ENCODE measurements at places on chromosomes 12 and 14. TPM values are rescaled to one million over a fixed set of nuclear protein-coding genes. Genes with fewer than 3 reads are reported as not detected.
A peak's percentile ranks its signal among the peaks of the same experiment; 100 is the strongest.

DNA sequence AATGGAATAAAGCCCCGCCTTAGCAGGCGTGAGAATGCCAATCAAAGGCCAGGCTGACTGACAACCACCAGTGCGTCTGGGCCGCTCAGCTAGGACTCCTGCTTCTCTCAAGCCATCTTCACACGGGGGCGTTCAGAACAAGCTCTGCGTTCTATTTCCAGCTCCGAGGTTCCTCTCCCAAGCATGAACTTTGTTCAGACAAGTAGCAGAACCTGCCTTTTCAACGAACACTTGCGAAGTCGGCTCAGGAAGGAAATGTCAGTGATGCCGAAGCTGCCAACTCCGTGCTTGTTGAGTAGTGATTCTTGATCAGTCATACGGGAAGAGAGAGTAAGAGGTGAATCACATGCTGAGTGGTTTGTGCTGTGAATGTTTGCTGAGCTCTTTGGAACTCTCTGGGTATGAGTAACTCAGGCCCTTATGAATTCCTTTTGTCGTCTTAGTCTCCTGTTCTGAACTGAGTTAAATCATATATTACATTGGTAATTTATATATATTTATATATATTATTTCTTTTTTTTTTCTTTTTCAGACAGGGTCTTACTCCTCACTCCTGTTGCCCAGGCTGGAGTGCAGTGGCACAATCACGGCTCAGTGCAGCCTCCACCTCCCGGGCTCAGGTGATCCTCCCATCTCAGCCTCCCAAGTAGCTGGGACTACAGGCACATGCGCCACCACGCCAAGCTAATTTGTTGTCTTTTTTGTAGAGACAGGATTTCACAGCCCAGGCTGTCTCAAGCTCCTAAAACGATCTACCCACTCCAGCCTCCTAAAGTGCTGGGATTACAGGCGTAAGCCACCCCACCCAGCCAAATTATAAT lies 29.4 kb upstream of the BCL7A start:
- H3K27me3 ChIP-seq, result no peaks in the 10 kb centered on the region
- peak overlapping the region; percentile 95 for H3K27ac ChIP-seq
- DNase-seq, result peak; percentile 99
- H3K4me3 ChIP-seq, result no peak overlapping the region

DNA sequence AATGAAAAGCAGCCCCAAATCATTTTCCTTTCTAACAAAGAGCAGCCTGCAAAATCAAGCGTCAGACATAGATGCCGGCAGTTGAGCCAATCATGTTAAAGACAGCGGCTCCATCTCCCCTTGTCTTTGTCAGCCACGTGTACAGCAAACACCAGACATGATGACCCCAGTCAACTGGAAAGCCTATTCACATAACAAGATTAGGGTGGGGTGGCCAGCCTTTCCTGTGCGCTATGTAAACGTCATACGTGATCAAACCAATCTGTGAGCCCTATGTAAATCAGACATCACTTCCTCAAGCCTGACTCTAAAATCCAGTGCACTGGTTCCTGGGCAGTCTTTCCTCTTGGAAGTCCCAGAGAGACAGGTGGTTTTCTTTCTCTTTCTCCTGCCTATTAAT lies 9.9 kb upstream of the FICD start:
- no peak overlapping the region for H3K4me3 ChIP-seq
- no peaks in the 10 kb centered on the region for H3K36me3 ChIP-seq
- no peaks in the 10 kb centered on the region for H3K4me1 ChIP-seq
- no peak overlapping the region for H3K27ac ChIP-seq
- no peak for DNase-seq

GRCh38 chr14:95320955-95321600 lies 1.4 kb upstream of the CLMN start:
- no peaks in the 10 kb centered on the region for H3K36me3 ChIP-seq
- H3K27me3 ChIP-seq, result peaks cover 3% of the 10 kb centered on the region
- no peak for DNase-seq
- peaks cover 2% of the 10 kb centered on the region for H3K4me1 ChIP-seq

DNA sequence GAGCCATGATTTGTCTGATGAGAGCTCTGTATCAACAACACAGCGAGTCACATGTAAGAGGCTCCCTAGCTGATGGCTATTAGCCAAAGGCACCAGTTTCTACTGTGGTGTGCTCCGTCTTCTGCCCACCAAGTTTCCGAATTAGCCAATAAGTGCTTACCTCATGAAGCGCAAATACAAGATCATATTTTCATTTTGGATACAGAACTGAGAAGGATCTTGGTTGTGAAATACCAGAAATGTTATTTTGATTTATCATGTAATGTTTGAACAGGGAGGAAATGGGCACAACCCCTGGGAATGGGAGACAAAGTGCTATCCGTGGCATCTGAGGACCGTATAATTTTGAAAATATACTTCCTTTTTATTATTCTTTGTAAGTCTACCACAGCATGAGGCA lies 234.3 kb downstream of the DACT1 start:
- no peak overlapping the region for H3K27ac ChIP-seq
- H3K4me3 ChIP-seq, result no peak overlapping the region

DNA sequence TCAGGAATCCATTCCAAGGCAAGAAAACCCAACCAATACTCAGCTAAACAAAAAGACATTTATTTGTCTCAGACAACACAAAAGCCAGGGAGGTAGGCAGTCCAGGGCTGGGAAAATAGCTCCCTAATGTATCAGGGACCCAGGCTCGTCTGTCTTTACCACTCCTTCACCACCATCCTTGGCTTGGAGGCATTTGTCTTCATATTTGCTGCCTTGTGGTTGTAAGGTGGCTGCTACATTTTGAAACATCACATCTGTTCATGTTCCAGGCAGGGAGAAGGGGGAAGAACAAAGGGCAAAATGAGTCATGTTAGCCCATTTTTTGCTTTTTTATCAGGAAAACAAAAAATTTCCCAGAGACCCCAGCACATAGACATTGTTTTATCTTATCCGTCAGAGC lies 44.8 kb upstream of the PCED1B start:
- no peaks in the 10 kb centered on the region for H3K4me1 ChIP-seq
- no peaks in the 10 kb centered on the region for H3K27me3 ChIP-seq
- peak; percentile 93 for DNase-seq
- H3K4me3 ChIP-seq, result no peak overlapping the region
- no peak overlapping the region for H3K27ac ChIP-seq

- H3K36me3 ChIP-seq, result no peaks in the 10 kb centered on the region
- peak; percentile 94 for DNase-seq
- H3K4me1 ChIP-seq, result no peaks in the 10 kb centered on the region
- H3K27me3 ChIP-seq, result no peaks in the 10 kb centered on the region
Observed at GRCh38 chr14:33617154-33617553, 333.7 kb downstream of the EGLN3 start.

DNA sequence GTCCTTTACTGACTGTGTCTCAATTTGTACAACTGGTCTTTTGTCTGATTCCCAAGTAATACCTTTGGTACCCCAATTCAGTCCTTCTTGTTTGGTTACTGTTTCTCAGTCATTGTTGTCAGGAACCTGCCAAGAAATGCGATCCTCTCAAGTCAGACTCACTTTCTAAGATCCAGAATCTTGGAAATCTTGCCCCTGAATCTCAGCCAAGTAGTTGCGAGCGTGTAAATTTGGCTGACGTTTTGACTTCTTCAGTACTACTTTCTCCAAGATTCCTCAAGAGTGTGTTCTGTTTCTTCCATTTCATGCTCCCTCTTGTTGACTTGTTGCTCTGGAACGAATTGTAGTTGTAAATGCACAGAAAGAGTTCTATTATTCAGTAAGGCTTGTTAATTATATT lies 114.0 kb downstream of the MSRB3 start:
- DNase-seq, result no peak
- H3K4me1 ChIP-seq, result no peaks in the 10 kb centered on the region
- H3K4me3 ChIP-seq, result no peak overlapping the region
- H3K27ac ChIP-seq, result no peak overlapping the region
- no peaks in the 10 kb centered on the region for H3K36me3 ChIP-seq

- H3K27me3 ChIP-seq, result no peaks in the 10 kb centered on the region
- DNase-seq, result peak; percentile 9
- peaks cover 10% of the 10 kb centered on the region for H3K4me1 ChIP-seq
- H3K27ac ChIP-seq, result no peak overlapping the region
- no peak overlapping the region for H3K4me3 ChIP-seq
Observed at GRCh38 chr14:24143511-24143910, 2.1 kb upstream of the EMC9 start.

DNA sequence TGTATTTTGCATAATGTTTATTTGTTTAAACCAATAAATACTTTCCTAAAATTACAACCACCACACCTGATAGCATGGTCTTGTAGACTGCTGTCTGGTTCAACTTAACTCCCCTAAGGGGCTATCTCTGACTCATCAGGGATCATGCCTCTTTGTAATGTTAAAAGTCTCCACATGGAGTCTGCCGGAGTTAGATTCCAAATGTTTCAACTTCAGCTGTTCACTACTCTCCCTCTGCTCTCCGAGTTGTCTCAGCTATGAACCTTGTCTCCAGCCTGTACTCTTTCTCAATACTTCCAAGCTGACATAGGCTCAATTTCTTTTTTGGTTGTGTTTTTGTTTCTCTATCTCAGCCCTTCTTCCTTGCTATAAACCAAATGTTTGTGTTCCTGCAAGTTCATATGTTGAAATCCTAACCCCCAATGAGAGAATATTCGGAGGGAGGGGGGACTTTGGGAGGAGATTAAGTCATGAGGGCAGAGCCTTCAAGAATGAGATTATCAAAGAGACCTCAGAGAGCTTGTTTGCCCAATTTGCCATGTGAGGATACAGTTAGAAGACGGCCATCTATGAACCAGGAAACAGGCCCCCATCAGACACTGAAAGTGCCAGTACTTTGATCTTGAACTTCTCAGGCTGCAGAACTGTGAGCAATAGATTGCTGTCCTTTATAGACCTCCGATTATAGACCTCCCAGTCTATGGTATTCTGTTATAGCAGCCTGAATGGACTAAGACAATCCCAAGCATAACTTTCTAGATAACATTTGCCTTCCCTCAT lies 858.2 kb downstream of the VRK1 start:
- no peaks in the 10 kb centered on the region for H3K27me3 ChIP-seq
- H3K27ac ChIP-seq, result no peak overlapping the region
- H3K4me1 ChIP-seq, result no peaks in the 10 kb centered on the region

DNA sequence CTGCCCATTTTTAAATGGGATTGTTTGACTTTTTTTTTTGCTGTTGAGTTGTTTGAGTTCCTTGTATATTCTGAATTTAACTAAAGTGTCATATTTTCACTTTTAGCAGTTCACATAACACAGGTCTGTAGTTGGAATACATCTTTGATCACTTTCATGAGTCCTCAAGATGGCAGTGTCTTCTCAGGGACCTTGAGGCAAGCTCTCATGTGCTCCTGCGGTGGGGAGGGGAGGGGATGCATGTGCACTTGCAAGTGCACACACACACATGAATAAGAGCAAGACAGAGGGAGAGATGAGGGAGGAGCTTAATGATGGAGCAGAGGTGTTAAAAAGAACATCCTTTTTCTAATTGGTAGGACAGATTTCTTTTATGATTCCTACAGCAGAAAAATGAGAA lies 291.4 kb upstream of the OR4E1 start:
- H3K27me3 ChIP-seq, result no peaks in the 10 kb centered on the region
- H3K4me1 ChIP-seq, result no peaks in the 10 kb centered on the region
- H3K36me3 ChIP-seq, result no peaks in the 10 kb centered on the region
- no peak overlapping the region for H3K4me3 ChIP-seq
- no peak for DNase-seq

- peaks cover 2% of the 10 kb centered on the region for H3K4me1 ChIP-seq
- no peaks in the 10 kb centered on the region for H3K36me3 ChIP-seq
- H3K4me3 ChIP-seq, result no peak overlapping the region
- peak; percentile 62 for DNase-seq
Observed at GRCh38 chr14:65290830-65291229, 121.7 kb upstream of the FUT8 start.

DNA sequence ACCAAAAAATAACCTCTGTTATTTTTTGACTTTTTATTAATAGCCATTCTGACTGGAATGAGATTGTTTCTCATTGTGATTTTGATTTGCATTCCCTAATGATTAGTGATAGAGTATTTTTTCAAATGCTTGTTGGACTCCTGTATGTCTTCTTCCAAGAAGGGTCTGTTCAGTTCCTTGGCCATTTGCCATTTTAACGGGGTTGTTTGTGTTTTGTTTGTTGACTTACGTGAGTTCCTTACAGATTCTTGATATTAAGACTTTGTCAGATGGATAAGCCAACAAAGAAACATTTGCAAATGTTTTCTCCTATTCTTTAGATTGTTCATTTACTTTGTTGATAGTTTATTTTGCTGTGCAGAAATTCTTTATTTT lies 651.6 kb upstream of the LRFN5 start:
- DNase-seq, result no peak
- no peaks in the 10 kb centered on the region for H3K4me1 ChIP-seq
- H3K36me3 ChIP-seq, result no peaks in the 10 kb centered on the region
- H3K27me3 ChIP-seq, result no peaks in the 10 kb centered on the region

GRCh38 chr12:92294676-92295440 lies 149.2 kb upstream of the BTG1 start:
- H3K27ac ChIP-seq, result no peak overlapping the region
- H3K27me3 ChIP-seq, result no peaks in the 10 kb centered on the region
- DNase-seq, result peak; percentile 74
- no peak overlapping the region for H3K4me3 ChIP-seq

DNA sequence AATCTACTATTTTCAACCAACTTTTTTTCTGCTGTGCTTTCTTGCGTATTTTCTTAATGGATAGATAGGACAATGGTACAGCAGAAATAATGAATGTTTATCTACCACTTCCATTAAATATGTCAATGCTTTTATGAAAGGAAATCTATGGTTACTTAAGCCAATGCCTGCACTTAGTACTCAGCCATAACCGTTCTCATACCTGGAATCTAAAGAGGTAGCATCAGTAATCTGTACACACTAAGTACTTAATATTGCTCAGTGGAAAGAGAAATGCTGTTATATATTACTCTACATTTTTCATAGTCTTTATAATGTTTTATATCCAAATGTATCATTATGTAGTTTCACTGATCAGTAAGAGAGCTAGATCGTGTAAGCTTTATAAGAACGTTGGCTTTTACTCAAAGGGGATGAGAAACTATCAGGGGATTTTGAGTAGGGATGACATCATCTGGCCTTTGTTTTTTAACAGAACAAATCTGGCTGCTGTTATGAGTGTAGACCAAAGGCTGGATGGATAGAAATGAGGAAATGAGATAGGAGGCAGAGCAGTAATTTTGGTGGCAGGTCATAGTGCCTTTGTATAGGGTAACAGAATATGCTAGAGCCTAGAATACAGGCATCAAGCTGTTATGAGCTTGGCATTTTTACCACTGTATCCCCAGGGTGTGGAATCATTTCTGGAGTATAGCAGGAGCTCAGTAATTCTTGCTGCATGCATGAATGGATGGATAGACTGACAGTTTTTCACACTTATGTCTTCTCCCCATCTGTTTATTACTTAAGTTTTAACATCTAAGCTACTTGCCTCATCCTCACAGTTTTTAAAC lies 34.0 kb downstream of the ALG10B start:
- DNase-seq, result no peak
- H3K36me3 ChIP-seq, result no peaks in the 10 kb centered on the region
- no peaks in the 10 kb centered on the region for H3K27me3 ChIP-seq
- no peak overlapping the region for H3K27ac ChIP-seq

IQSEC3 gene
- total RNA-seq, result 1.3 TPM

FOXN4 gene
- not detected for total RNA-seq

NKX2-1 gene
- not detected for total RNA-seq

C14orf39 gene
- total RNA-seq, result not detected

LRRC9 gene
- not detected for total RNA-seq

CRACR2A gene
- 3.3 TPM for total RNA-seq

POTEM gene
- total RNA-seq, result not detected
